CD4-positive, alpha-beta T cell (primary cell): ENCODE measurements at places on chromosomes 7 and 10.

DNA sequence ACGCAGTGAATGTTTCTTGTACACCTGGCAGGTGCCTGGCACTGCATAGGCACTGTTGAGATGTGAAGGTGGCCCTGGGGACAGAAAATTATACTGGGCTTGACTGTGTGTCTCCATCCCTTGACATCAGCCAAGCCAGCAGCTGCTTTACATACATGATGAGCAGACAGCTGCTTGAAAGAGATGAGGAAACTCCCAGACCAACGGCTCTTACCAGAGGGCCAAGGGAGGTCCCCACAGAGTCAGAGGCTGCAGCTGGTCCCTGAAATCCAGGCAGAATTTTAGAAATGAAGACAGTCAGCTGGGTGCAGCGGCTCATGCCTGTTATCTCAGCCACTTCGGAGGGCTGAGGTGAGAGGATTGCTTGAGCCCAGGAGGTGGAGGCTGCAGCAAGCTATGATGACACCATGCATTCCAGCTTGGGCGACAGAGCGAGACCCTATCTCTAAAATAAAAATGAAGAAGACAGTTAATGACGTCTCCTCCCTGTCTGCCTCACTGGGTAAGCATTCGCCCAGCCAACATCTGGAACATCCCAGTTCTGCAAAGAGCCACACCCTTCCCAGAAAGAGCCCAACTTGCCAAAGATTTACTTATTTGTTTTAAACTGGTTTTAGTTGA is 17.6 kb downstream of the LIMK1 start:
- no peak for DNase-seq

- no peak for DNase-seq
These were observed 186.8 kb upstream of the LRGUK start for GRCh38 chr7:133940368-133940767.

GRCh38 chr10:12969951-12970350 is 31.6 kb downstream of the CCDC3 start:
- no peak for DNase-seq

- DNase-seq: no peak
These were observed 96.6 kb downstream of the PTPRE start for GRCh38 chr10:128003521-128003920.

- no peak for DNase-seq
These were observed 31.7 kb upstream of the FAM204A start for GRCh38 chr10:118373786-118374185.

GRCh38 chr7:150986556-150986955 is 4.3 kb upstream of the NOS3 start:
- DNase-seq: no peak

DNA sequence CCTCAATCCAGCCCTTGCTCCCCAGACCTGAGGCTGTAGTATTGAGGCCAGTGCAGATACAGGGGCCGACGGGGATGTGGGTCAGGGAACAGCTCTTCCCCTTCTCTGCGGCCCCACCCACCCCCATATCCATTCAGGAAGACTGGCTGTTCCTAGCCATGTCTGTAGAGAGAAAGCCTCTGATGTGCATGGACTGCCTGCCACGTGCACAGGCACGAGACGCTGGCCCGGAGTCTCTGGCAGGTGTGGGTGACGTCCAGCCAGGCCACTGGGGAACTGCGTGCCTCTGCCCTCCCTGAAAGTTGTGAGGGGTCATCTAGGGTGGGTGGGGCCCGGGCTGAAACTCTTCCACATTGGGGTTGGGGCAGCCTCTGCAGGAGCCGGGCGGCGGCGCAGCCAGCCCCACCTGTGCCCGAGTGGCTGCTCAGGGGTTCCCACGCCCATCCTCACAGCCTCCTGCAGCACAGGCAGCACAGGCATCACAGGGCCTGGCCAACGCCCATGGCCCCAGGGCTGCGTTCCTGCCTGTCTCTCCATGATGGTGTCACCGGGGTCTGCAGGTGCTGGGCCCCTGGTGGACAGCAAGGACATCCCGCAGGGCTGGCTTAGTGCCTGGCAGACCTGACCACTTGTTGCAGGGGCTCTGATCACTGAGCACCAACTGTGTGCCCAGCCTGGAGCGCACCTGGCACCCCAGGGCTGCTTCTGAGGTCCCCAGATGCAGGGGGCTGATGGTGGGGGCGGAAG is 27.5 kb downstream of the MICALL2 start:
- DNase-seq: no peak

DNA sequence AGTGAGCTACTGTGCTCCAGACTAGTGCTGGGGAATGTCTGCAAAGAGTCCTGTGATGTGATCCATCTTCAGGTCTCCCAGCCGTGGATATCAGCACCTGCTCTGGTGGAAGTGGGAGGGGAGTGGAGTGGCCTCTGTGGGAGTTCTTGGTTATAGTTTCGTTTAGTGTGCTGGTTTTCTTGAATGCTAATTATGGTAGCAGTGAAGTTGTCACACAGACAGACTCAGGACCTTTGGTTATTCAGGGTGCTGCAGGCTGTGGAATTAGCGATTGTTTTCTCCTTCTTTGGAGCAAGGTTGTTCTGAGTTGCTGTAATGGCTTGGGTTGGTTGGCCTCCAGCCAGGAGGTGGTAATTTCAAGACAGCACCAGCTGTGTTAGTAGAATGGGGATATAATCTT is 132.7 kb upstream of the HGF start:
- DNase-seq: no peak

GRCh38 chr10:75234683-75235374 is 928 bp downstream of the COMTD1 start:
- DNase-seq: no peak

GRCh38 chr10:11378835-11379234 is 232.6 kb downstream of the USP6NL start:
- no peak for DNase-seq

DNA sequence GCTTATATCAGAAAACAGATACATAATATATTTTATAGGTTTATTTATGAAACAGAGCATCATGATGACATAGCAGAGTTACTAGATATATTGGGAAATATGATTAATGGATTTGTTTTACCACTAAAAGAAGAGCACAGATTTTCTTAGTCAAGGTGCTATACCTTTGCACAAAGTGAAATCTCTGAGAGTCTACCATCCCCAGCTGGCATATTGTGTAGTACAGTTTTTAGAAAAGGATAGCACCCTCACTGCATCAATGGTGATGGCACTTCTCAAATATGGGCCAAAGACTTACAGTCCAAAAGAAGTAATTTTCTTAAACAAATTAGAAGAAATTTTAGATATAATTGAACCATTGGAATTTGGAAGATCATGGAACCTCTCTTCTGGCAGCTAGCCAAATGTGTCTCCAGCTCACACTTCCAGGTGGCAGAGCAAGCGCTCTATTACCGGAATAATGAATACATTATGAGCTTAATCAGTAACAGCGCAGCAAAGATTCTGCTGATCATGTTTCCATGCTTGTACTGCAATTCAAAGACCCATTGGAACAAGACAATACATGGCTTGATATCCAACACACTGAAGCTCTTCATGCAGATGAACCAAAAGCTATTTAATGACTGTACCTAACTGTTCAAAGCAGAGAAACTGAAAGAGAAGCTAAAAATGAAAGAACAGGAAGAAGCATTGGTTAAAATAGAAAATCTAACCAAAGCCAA is 21.9 kb upstream of the CREB3L2 start:
- no peak for DNase-seq

DNA sequence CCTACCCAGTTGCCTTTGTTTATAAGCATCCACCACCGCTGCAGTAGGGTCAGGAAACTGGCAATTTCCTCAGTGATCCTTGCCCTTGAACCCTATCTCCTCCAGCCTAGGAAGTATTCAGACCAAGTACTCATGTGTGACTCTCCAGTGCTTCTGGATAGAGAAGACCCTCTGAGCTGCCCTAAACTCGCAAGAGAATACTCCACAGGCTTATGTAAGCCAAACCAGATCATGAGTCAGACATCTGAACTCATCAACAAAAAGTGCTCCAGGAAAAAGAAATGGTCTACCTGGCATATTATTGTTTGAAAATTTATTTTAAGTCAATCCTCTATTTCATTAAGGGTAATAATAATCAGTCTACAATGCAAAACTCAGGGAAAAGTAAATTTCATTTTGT is 101.3 kb downstream of the KAT6B start:
- no peak for DNase-seq

GRCh38 chr7:48090095-48090805 is 1.2 kb downstream of the UPP1 start:
- DNase-seq: no peak

DNA sequence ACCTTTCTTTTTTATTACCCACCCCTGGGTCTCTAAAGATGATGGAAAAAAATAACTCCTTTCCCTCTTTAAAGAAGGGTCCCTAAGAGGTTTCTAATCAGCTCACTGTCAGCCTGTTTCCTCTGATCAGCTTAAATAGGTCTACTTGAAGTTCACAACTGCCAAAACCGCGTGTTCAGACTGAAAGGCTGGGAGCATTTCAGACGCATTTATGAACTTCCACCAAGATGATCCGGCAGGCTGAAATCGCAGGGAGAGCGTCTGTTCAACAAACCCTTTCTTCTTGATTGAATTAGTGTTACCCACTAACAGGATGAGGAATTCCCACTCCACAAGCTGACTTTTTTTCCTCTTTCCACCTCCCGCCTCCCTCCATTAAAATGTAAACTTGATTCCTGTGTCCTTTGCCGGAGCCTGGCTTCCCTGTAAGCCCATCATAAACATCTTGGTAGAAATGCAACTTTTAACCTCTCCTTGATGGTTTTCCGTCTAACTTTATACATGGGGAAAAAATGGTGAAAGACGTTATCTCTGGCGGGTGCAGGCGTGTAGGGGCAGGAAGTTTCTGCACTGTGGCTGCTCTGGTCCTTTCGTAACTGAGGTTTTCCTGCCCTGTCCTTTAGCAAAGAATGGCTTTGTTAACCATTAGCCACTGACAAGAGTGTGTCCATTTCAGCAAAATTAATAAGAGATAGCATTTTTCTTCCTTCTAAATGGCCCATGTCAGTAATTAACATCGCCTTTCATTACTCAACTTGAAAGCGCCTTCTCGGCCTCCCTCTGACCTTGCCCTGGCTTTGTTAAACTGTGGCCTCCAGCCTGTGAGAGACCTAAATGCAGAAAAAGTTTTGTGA is 130.7 kb downstream of the BAMBI start:
- DNase-seq: no peak

- no peak for DNase-seq
These were observed 147.0 kb downstream of the OAT start for GRCh38 chr10:124271676-124272075.

DNA sequence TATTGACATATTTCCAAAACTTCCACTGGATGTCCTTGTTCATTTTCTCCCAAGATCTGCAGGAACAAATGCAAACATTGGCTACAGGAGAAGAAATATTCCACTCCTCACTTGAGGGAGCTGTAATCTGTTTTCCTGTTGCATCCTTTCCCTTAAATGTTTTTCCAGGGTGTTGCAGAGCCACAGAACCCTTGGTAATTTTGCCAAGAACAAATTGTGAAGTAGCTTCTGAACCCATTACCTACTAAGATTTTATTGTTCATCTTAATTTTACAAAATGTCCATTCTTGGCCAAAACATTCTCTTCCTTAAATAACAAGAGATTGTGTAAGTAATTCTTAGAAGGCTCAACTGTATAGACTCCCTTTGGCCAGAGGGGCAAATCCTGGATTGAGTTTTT is 177.0 kb downstream of the GNAT3 start:
- no peak for DNase-seq

DNA sequence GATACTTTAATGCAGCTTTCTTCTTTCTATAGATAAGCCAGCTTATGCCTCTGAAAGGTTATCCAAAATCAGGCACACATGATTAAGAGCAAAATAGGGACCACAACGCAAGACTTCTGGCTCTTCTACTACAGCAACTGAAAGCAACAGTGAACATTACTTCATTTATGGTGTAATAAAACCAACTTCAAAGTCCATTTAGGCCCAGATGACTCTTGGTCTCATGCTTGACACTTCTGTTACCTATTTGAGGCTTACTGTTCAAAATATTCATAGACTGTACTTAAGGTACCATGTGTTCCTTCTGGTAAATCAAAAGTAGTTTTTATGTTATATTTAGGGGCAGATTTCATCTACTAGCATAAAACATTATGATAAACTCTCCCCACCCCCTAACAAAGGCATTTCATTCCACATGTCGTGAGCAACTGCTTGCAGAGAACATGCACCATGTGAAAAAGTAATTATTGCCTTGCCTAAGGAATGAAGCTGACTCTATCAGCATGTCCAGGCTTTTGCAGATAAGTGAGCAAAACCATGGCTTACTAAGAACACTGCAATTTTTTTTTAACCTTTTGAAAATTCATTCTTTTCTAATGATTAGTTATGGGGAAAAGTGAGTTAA is 154.9 kb upstream of the ITGB1 start:
- DNase-seq: no peak

- no peak for DNase-seq
These were observed 41.8 kb downstream of the UNC5B start for GRCh38 chr10:71253981-71254818.

DNA sequence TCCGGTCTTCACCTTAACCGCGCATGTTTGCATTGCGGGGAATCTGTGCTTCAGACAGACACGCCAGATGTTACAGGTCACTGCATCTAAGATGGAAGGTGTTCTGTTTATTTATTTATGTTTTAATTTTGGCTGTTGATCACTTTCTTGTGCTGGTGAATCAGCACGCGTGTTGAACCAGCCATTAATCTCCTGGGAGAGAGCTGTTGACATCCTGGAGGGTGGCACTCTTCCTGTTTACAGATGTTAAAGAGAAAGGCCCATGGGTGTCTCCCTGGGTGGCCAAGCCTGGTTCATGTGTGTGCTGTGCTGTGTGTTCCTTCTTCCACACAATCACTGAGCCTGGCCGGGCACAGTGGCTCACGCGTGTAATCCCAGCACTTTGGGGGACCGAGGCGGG is 355.3 kb downstream of the PAXIP1 start:
- no peak for DNase-seq

- DNase-seq: no peak
These were observed 3.2 kb downstream of the HOXA5 start for GRCh38 chr7:27140126-27140857.

DNA sequence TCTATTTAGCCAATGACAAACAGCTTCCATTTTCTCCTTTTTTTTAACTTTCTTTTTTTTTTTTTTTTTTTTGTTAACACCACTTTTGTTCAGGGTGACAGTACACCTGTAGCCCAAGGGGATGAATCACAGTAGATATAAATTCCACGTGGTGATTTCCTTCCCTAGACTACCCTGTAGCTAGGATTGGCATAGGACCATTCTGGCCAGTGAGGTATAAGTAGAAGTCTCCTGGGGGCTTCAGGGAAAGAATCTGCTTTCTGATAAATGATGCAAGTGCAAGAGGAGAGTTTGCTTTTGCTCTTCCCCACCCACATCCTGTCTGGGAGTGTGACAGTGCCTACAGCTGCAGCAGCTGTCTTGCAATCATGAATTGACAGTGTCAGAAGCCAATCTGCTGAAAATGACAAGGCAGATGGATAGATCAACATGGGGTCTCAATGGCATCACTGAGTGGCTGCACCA is 63.2 kb upstream of the TOMM7 start:
- peak; percentile 6 for DNase-seq

DNA sequence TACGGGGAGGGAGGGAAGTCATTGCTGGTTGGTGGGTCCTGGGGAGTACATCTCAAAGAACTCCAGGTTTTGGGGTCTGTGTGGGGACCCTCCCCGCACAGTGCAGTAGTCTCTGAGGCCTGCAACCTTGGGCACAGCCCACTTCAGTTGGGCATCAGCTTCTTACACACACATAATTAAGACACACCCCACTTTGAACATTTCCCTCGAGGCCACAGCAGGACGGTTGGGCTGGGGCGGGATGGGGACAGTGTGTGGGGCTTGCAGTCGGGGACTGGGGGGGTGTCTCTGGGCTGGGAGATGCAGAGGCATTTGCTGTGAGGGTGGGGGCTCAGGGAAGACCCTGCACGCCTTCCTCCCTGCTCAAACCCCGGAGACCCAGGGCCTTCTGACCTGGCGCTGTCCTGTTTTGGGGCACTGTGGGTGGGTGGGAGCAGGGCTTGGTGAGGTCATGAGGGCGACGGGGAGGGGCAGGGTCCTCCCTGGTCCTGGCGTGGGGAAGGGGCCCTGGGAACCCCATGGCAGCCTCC is 1.3 kb downstream of the LFNG start:
- no peak for DNase-seq
